Stimulated activated CD8-positive, alpha-beta memory T cell treated with anti-CD3 and anti-CD28 coated beads, Interleukin-7, amount 100 ng/mL, for 24 hours (primary cell): ENCODE measurements at places on chromosomes 16 and 17.

- no peak for DNase-seq
These were observed 86.5 kb upstream of the LHX1 start for GRCh38 chr17:36850790-36851189.

DNA sequence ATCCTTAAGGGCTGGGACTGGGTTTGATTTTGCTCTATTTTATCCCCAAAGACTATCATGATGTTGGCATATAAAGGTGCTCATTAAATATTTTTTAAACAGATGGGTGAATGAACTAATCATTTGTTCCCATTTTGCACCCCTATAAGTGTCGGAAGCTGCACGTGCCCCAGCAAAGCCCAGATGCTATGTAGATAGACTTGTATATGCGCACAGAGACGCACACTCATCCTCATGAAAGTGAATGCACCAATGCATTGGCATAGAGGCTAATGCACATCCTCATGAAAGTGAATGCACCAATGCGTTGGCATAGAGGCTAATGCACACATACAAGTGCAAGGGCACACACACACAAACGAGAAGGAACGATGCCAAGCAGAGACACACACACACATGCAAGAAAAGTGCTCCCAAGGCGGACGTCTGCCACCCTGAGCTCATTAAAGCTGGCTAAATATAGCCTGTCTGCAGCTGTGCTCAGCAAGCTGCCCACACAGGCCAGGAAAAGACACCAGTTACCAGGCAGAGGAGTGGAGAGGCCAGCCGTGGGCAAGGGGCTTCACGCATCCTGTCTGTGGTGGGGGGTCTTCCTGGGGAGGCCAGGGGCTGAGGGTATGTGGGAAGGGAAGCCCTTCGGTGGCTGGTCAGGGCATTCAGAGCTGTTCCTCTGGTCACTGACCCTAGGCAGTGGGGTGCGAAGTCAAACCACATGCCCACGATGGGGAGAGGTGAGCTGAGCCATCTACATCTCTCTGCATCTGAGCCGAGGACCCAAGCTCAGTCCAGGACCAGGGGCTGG is 52.6 kb downstream of the PIMREG start:
- no peak for DNase-seq

GRCh38 chr16:59573528-59574271 is 839.6 kb upstream of the GOT2 start:
- no peak for DNase-seq

DNA sequence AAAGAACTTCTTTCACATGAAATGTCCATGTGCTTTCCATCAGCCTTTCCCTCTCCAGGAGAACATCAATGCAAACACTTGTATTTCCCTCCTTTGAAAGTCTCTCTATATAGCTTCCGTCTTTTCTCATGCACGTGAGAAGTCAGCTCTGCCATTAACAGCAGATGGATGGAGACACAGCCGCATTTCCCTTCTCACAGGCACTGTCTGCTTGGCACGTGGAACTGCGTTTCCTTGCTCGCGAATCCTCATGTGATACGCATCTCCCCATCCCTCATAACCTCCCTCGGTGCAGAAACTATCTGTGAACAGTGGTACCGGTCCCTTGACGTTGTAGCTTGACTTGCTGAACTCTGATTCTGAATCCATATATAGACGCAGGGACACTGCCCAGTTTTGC is 717.0 kb upstream of the RBFOX1 start:
- DNase-seq, result no peak

DNA sequence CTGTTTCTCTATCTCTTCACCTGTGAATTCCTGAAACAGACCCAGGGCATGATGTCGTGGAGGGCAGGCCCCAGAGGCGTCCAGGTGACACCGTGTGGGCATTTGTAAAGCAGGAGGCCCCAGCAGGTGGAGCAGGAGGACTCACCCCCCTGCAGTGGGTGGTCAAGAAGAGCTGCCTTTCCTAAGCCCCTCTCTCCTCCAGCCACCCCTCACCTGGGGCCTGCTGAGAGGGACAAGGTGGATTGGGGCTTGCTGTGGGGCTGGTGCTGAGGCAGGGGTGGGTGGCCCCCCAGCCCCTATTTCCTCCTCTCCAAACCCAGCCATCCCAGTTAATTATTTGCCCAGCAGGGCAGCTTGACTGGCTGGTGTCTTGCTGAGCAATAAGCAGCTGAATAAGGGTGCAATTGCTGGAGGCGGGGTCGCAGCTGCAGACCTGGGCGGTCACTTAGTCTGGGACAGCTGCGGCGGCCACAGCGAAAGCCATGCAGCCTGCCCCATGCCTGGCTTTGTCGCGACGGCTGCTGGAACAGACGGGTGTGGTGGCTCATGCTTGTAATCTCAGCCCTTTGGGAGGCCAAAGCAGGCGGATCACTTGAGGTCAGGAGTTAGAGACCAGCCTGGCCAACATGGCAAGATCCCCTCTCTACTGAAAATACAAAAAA is 56.4 kb downstream of the JPH3 start:
- DNase-seq, result no peak

DNA sequence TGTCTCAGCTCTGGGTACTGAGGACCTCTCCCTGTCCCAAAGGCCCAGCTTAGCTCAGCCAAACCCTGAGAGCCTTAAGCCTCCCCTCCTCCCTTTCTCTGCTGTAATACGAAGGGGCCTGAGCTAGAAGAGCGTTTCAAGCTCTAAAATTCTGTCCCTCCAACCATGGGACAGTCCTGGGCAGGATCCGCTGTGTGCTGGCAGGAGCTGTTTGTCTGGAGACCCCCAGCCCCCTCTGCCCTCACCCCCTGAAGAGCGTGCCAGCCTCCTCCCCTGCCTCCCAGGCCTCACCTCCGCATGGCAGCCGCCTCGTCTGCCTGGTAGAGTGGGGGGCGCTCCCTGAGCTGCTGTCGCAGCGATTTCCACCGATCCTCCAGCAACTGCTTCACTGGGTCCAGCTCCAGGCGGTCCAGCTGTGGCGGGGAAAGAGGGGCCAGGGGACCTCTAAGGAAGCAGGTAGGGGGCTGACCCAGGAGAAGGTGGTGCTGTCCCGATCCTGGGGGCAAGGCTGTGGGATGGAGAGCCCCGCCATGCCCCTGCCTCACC is 14.7 kb downstream of the UBALD2 start:
- no peak for DNase-seq

DNA sequence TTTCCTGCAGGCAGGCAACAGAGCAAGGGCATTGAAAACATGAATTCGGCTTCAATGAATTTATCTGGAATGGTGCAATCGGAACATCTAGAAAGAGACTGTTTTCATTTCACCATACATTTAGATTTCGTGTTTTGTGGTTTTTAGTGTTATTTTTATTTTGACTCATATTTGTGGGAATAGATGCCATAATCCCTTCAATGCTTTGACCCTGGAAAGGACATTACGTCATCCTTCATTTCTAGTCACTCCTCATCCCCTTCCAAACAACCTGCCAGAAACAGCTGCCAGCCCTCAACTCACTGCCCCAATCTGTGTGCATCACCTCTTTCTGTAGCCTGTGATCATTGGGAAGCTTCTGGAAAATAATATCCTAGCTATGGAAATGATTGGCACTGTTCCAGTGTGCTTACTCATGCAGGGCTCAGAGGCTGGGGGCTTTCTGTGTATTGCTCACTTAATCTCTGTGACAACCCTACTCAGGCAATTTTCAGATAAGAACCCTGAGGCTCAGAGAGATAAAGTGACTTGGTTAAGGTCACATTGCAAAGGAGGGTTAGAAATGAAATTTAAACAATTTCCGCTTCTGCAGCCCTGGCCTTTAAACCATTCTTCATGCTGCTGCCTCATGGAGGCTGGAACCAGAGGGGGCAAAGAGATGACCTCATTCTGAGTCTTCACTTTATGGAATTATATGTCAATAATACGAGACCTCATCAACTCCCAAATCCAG is 9.5 kb upstream of the KSR1 start:
- no peak for DNase-seq

GRCh38 chr16:88803264-88803987 is at the start of gene CDT1:
CDT1 (plus strand) TSS chr16:88803789; CDS start chr16:88803832, 43 bp downstream.
- DNase-seq, result peak; percentile 63

- no peak for DNase-seq
These were observed 10.9 kb upstream of the MMD start for GRCh38 chr17:55432358-55433028.

GRCh38 chr17:68135141-68135887 is 99.8 kb downstream of the KPNA2 start:
- DNase-seq, result no peak

DNA sequence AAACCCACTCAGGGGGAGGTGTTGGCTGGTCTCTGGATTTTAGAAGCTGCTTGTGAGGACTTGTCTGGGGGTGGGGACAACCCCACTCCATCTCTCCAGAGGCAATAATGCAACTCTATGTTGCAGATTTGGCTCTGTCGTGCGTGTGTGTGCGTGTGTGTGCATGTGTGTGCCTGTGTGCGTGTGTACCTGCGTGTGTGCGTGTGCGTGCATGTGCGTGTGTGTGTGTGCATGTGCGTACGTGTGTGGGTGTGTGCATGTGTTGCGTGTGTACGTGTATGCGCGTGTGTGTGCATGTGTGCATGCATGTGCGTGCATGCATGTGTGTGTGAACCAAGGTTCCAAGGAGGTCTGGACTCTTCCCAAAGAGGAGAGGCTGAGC is 120.4 kb upstream of the LHX1 start:
- no peak for DNase-seq

DNA sequence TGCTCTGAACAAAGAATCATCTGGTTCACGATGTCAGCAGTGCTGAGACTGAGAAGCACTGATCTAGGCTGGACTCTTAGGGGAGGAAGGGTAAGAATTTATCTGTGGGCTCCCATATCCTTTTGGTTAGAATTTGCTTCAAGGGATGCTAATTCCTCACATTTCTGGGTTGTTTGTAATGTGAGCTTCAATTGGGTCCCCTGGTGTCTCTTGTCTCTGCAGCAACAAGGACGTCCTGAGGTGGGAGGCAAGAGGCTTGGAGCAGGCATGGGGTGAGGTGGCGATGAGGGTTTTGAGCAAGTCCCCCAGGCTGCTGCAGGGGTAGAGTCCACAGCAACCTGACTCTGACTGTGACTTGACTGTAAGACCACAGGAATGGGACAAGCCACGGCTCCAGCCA is 213.8 kb upstream of the NLRP1 start:
- no peak for DNase-seq

DNA sequence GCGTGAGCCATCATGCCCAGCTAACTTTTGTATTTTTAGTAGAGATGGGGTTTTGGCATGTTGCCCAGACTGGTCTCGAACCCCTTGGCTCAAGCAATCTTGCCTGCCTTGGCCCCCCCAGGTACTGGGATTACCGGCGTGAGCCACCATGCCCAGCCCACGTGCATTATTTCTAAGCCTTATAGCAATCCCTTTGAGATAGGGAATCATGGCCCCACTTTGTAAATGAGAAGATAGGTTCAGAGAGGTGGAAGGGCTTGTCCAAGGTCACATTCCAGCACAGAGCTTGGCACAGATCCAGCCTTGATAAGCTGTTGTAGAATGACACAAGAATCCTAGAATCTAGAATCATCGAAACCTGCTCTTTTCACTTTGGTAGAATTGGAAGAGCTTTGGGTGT is 4.2 kb upstream of the PYCARD start:
- DNase-seq, result no peak

- no peak for DNase-seq
These were observed 36.4 kb upstream of the APPBP2 start for GRCh38 chr17:60562421-60562820.

GRCh38 chr16:74033441-74033995 is 263.1 kb upstream of the PSMD7 start:
- no peak for DNase-seq
